OCI-LY7 (cell line): ENCODE measurements at places on chromosomes 12 and 14. TPM values are rescaled to one million over a fixed set of nuclear protein-coding genes. Genes with fewer than 3 reads are reported as not detected.

DNA sequence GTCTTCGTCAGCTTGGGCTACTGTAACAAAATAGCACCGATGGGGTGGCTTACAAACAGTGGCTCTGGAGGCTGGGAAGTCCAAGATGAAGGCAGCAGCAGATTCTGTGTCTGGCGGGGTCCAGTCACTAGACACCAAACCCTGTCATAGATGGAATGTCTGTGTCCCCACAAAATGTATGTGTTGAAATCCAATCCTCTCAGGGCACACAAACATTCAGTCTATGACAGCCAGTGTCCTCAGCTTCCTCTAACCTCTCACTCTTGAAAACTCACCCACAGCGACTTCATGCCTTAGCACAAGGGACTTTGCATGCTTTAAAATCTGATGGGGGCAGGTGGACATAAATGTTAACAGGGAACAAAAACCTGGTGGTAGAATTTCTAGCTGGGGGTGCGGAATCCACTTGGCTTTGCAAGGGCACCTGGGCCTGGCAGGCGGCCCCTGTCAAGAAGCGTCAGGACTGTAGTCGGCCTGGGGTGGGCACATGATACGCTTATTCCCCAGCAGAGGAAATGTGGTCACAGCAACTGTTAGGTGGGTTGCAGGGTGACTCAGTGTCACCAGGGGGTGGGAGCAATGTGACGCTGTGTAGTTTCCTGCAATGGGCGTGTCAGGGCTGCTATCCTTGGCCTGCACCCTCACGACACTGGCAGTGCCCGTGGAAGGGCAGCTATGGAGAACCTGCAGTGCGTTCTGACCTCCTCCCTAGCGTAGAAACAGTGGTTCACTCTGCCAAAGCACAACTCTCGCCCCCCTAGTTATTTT is 17.7 kb downstream of the RIN3 start:
- DNase-seq: no peak

DNA sequence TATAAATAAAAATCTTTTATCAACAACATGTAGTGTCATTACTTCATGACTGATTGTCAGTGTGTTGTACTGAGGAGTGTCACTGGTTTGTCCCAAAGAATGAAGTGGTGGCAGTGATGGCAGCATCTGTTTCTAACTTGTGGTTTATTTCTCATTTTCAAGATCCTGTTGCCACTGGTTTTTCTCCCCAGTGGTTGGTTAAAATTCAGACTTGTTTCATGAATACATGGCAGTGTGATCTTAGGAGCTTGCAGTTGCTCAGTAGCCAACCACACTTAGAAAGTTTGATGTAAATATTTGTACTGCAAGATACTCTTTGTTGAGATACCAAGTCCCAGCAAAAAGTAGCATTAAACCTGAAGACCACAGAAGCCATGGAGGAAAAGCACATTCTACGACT is 69.8 kb downstream of the PLEKHA5 start:
- DNase-seq: no peak

SPATS2 gene
- total RNA-seq: 36.4 and 37.5 TPM in 2 replicates

- DNase-seq: peak; percentile 85
These were observed 14.4 kb upstream of the MLXIP start for GRCh38 chr12:122064025-122064777.

DNA sequence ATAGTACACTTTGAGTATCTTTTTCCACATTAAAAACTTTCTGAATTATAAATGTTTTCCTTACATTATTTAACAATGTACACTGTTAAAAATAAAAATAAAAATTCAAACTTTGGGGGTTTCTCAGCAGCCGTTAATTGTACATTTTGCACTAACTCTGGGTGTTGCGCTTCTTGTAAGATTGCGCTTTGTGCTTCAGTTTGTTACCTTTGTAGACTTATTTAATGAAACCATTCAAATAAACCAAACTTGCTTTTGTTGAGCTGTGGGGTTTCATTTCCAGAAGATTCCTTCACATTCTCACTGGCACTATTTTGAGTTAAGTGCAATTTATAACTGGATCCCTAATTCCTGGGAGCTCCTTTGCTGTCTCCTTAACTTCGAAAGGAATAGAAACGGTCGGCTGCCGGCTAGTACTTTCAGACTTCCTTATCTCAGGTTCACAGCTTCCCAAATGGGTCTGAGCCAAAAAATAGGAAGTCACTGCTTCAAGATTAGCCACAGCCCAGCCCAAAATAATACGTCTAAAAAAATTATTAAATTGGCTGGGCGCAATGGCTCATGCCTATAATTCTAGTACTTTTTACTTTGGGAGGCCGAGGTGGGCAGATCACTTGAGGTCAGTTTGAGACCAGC is 38.2 kb downstream of the RAD52 start:
- DNase-seq: no peak

B4GALNT1 gene
- total RNA-seq: 3.1 and 3.8 TPM in 2 replicates

DNA sequence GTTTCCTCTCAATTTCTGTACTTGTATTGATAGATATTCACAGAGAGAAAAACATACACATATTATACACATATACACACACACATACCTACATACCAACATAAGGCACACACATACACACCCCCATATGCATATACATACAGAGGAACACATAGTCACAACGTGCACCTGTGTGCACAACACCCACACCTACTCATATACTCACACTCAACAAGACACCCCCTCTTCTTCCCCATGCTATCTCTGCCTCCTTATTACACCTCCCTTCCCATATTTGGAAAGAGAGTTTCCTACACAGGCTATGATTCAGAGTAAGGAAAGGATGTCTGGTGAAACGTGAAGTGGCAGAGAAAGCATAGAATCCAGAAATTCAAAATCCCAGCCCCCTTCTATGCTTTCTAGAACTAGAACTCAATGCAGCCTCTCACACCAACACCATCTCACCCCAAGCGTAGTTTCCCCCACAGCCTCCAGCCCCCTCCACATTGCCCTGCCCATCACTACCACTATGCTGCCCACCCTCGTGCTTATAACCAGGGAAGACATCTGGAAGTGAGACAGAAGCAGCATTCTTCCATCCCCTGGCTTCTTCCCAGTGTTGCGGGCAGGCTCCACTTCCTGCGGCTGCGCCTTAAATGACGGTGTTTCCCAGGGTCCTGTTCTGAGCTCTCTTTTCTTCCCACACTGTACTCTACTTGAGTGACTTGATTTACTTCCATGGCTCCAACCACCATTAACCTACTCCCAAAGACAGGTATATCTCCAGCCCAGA is 2.4 kb downstream of the RNASE8 start:
- no peak for DNase-seq

GRCh38 chr12:18932211-18932610 is 194.3 kb downstream of the CAPZA3 start:
- DNase-seq: no peak

DNA sequence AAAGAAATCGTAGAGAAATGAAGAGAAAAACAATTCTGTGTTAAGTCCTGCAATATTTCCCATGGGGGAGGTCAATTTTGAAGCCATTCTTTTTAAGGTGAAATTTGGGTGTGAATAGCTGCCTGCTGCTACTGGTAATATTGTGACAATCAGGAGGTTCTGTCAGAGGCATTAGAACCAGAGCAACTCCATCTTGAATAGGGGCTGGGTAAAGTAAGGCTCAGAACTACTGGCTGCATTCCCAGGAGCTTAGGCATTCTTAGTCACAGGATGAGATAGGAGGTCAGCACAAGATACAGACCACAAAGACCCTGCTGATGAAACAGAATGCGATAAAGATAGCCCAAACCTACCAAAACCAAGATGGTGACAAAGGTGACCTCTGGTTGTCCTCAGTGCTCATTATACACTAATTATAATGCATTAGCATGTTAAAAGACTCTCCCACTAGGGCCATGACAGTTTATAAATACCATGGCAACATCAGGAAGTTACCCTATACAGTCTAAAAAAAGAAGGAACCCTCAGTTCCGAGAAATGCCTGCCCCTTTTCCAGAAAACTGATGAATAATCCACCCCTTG is 24.8 kb upstream of the MTHFD1 start:
- no peak for DNase-seq

HOXC9 gene
- total RNA-seq: 0.42 and 0.57 TPM in 2 replicates

TAS2R42 gene
- total RNA-seq: not detected in 2 replicates

DNA sequence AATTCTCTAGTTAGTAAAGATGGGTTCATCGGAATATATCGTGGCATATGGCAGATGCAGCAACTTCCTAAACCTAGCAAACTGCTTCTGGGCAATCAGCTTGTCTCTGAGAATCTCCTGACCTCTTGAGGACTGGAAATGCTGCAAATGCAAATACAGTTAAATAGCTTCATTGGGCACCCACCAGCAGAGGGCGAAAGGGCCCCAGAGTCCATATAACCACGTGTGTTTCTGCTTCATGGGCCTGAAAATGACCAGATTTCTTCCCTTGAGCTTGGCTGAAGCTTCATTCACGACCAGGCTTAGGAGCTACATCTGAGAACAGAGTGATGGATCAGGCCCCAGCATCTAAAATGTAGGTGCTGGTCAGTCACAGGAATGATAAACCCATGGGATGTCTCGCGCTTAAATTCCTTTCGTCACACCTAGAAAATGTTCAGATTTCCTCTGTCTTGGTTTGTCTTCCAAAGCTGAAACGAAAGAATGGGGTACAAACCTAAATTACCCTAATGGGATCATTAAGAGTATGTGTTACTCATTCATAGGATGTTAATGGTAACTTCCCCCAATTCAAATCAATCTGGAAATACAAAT is 1482.5 kb upstream of the TMEM132C start:
- peak; percentile 24 for DNase-seq

DNA sequence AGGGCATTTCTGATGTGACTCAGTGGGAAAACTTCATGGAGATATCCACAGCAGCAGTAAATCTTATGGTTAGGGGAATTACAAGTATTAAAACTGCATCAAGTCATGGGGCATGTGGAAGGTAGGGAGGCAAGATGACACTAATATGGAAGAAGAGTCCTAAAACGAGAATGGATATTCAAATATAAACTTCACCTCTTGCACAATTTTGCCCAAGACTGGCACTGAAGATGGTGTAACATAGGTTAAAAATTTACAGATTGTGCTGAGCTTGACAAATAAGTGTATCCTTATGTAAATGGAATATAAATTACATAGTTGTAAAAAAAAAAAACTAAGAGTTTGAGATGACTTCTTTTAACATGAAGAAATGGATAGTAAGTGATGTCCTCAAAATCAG is 12.8 kb downstream of the ETFRF1 start:
- DNase-seq: no peak
